AG04450 (cell line): ENCODE measurements at places on chromosomes 13 and 19. TPM values are rescaled to one million over a fixed set of nuclear protein-coding genes. Genes with fewer than 3 reads are reported as not detected.

The APBA3 gene
- 5.4 and 9.9 TPM in 2 replicates for polyA plus RNA-seq

The ZNF225 gene
- polyA plus RNA-seq, result 3.1 and 5.1 TPM in 2 replicates

The FFAR1 gene
- not detected in 2 replicates for polyA plus RNA-seq

The PSG4 gene
- 0.56 and 0.84 TPM in 2 replicates for polyA plus RNA-seq

The LGALS14 gene
- polyA plus RNA-seq, result not detected in 2 replicates

The KLHL1 gene
- polyA plus RNA-seq, result not detected in 2 replicates

The RXFP2 gene
- not detected in 2 replicates for polyA plus RNA-seq

The ZNF460 gene
- 11.2 and 13.0 TPM in 2 replicates for polyA plus RNA-seq

The ACP5 gene
- polyA plus RNA-seq, result 3.0 and 4.0 TPM in 2 replicates

The TPTE2 gene
- polyA plus RNA-seq, result not detected in 2 replicates

The A1BG gene
- polyA plus RNA-seq, result 7.5 and 13.2 TPM in 2 replicates

The SIAH3 gene
- not detected in 2 replicates for polyA plus RNA-seq

DNA sequence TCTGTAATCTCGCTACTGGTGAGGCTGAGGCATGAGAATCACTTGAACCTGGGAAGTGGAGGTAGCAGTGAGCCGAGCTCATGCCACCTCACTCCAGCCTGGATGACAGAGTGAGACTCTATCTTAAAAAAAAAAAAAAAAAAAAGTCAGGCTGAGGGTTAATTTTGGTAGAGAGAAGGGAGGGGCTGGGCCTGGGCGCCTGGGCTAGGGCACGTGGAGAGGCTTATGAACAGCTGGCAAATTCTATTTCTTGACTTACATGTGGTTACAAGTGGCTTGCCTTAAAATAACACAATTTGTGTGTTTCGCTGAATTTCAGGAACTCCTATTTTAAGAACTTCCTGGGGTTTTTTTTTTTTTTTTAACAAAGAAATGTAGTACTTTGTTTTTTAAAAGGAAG is 47.6 kb upstream of the MAP3K10 start:
- DNase-seq, result no peak

- no peak for DNase-seq
Measured at GRCh38 chr13:98099627-98100026, 43.3 kb upstream of the FARP1 start.

GRCh38 chr19:18898081-18898606 is 2.2 kb upstream of the CERS1 start:
- DNase-seq, result no peak

DNA sequence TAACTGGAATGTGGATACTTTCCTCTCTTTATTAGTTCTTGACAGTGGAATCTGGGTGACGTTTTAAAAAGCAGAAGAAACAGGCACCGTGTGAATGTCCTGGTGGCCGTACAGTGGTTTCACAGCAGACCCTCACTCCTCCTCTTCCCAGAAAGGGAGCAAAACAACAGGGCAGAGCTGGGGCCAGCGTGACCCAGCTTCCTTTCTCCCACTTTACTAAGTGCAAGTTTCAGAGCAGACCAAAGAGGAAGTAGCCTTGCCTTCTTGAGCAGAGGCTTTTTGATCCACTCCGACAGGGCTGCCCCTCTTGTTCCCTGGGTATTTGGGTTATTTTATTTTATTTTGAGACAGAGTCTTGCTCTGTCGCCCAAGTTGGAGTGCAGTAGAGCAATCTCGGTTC is 19.6 kb upstream of the C19orf33 start:
- no peak for DNase-seq

DNA sequence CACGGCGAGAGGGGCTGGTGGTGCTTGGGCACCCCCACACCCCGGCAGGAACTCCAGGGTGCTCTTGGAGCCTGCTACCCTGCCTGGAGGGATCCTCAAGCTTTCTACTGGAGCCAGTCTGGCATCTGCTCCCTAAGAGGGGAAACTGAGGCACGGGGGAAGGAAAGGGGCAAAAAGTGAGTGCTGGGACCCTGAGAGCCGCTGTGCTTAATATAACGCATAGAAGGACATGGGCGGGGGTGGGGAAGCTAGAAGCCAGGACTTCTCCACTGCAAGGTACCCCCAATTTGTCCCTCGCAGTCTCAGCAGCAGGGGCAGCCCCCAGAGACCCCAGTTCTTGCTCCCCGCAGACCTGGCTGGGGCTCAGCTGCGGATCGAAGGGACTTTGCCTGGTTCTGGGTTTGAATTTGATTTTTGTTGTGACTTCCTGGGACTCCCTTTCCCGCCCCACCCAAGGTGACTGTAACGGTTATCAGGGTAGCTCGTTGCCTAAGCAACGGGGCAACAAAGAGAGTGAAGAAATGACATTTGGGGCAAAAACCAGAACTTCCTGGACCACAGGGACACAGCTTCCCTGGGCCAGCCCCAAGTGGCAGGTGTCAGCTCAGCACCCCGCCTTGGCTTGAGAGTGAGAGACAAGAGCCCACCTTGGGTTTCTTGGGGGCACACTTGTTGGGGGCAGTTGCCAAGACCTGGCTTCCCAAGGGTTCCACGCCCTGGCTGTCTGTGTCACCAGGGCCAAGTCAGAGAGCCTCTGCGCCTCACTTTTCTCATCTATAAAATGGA is 638 bp downstream of the ADGRE5 start:
- no peak for DNase-seq

DNA sequence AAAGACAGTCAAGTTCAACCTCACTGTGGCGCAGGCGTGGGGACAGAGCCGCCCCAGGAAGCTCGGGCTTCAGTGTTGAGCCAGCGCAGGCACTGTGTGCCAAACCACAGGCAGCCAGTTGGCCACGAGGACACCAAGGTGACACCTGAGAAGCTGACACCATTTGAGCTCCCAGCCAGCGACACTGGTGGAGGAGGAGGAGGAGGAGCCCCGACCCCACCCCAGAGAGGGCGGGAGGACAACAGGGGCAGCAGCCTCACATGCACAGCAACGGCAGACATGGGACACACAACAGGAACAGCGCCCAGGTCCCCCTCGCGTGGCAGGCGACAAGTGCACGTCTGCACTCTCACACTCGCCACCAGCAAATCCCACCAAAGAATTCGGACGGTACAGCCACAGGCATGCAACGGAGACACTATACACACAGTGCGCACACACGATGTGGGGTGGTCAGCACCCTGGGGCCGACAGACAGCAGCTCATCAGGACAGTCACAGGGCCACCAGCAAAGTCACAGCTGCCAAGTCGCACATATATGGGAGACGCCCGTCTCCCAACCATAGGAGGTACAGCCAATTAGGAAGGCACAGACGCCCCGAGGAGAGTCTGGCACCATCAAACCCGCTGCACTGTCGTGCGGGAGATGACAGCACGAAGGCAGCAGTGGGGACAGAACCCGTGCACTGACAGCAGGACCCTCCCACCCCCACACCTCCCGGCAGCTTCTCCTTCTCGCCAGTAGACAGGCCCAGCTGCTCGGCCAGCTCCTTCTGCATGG is 3.4 kb downstream of the EIF3G start:
- DNase-seq, result no peak

DNA sequence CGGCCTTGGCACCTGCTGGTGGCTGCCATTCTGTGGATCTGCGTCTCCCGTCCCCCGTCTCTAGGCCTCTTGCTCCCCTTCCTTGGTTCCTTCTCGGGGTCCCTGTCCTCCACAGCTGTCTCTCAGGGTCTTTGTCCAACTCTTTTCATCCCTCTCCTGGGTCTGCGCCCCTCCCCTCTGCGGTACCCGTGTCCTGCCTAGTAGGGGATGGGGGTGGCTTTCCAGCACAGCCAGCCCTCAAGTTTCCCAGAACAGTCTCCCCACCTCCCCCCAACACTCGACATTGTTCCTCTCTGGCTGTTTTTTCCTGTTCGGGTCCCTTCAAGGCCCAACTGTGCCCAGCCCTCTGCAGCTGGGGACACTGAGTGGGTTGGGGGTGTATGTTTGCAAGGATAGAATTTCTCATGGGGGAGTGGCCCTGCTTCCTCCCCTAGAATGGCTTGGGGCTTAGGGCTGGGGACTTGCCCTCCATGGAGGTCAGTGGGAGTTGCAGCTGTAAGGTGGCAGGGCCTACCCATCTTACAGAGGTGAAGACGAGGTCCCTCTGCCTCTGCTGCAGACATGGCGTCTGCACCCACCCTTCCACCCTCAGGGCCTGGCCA is 762 bp upstream of the ADM5 start:
- no peak for DNase-seq

- DNase-seq, result no peak
Measured at GRCh38 chr19:6209680-6210079, 70.1 kb downstream of the MLLT1 start.

DNA sequence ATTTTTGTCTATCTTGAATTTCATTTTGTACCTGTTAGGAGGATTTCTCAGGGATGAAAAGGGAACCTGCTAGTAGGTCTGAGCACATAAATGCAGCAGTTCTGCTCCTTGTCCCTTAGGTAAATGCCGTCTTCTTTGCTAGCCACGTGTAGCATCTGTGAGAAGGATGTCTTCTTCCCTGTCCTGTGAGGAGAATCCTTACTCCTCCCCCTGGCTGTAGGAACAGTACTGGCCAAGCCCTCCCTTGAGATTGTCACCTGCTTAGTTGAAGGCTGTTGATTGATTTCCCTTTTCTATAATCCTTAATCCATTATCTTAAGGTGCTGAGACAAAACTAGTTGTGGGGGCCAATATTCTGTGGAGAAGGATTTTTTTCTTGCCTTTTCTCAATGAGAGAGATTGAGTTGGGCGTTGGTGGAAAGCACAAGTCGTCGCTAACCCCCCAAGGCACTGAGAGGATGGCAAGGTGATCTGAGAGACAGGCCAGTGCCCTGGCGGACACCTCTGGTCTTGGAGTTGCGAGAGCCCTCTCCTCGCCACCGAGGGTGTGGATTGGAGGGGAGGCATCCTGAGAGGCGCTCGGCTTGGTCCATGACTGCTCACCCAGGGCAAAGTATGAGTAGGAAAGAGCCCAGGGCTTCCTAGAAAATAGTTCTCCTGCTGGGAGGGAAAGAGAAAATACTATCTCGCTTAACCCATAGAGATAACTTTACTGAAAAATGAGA is 216.7 kb downstream of the ATP8A2 start:
- no peak for DNase-seq

DNA sequence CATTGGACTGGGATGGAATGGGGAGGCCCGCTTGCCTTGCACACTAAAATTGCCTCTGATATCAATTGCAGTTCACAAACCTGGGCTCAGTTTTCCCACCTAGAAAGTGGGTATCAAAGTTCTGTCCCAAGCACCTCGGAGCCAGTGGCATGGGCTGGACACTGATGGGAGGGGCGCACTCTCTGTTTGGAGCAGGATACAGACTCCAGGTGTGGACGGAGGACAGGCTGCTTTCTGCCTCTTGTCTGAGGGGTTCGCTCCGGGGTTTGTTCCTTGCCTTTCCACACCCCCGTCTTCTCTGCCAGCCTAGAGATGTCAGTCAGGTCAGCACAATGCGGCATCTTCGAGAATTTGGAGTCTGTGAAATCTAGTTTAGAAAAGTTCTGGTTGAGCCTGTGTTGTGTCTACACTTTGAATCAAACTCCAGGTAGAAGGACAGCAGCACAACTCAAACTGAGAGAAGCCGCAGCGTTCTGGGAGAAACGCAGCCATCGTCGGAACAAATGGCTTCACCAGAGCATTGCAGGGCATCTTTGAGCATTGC is 141.9 kb downstream of the TEX29 start:
- DNase-seq, result no peak

GRCh38 chr19:5644037-5644436 is 21.2 kb downstream of the SAFB start:
- no peak for DNase-seq

DNA sequence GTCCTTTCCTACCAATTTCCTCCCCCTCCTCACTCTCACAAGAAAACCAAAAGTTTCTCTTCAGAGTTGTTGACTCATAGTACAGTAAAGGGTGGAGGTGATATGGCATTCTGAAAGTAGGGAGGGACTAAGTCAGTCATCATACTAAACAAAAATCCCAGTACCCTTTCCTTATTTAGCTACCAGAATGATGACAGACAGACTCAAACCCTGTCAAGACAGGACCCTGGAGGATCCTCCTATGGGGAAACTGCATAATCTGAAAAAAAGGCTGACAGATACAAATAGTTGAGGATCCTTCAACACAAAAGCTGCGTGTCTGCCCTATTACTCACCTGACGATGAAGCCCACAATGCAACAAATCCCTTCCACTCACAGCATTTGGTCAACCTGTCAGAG is 55.5 kb downstream of the CYSLTR2 start:
- no peak for DNase-seq

DNA sequence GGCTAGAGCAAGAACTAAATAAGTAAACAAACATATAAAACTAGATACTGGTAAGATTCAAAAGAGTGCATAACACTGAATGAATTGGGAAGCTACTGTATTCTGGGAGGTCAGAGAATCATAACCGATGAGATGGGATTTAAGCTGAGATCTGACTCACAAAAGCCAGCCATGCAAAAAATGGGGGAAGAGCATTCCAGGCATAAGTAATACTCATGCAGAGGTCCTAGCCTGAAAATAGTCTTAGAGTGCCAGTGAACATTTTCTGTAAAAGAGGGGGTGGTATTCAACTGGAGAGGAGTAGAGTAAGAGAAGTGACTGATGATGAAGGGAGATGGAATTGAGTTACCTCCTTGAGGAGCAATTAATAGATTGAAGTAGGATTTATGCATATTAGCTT is 872.0 kb upstream of the GPC6 start:
- DNase-seq, result no peak

DNA sequence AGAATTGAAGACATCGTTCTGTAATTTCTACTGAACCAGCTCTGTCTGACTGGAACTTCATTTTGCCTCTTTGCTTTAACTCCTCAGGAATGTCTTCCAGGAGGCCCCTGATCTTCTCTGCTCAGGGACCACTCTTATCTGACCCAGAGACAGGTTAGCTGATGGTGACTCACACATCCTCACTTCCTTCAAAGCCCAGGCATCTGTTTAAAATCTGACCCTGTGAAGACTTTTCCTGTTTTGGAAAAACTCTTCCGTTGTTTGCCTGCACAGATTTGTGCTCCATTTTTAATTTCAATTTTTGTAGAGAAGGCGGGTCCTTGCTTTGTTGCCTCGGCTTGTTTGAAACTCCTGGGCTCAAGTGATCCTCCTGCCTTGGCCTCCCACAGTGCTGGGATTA is 1.6 kb downstream of the ARL11 start:
- DNase-seq, result no peak
